Activated T-cell treated with anti-CD3 and anti-CD28 coated beads, Interleukin-2, amount 50 U/mL, for 72 hours (primary cell): ENCODE measurements at places on chromosomes 7 and 10. TPM values are rescaled to one million over a fixed set of nuclear protein-coding genes. Genes with fewer than 3 reads are reported as not detected.

DNA sequence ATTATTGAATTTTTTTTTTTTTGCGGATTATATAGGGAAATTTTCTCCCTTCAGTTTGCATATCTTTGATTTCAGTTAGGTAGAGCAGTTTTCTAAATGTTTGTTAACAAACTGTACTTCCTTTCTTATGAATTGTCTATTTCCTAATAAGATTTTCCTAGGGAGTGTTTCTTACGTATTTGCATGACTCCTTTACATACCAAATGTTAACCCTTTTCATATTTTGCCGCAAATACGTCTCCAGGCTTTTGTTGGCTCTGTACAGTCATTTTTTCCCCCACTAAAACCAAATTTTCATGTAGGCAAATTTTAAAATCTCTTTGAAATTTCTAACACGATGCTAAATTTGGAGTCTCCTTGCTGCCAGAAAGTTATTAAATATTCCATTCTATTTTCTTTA is 1.9 kb upstream of the FRAT2 start:
- no peak for DNase-seq

GRCh38 chr7:26937939-26938623 is 73.7 kb upstream of the SKAP2 start:
- no peak for DNase-seq

LIPM gene
- total RNA-seq = not detected

HTR7 gene
- 0.09 TPM for total RNA-seq

GRCh38 chr10:132066812-132067211 is 1.1 kb downstream of the JAKMIP3 start:
- DNase-seq = no peak

DNA sequence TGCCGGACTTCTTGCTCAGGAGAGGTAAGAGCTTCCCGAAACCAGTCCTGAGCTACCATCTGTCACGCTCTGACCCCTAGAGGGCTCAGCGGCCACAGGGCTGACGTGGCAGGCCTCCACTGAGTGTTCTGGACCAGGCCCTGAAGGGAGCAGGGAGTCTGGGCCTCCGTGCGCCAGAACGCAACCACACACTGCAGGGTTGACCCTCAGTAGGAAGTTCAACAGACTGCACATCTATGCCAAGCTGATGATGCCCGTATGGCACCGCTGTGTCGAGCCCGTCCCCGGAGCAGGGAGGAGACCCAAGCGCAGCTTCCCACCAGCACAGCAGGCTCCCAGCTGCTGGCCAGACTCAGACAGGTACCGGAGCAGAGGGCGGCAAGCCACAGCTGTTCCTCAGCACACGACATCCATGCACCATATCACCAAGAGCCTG is 39.2 kb downstream of the CAMK2B start:
- DNase-seq = no peak

STX1A gene
- total RNA-seq = 28.6 TPM

TEX47 gene
- not detected for total RNA-seq

- DNase-seq = peak; percentile 10
These were observed 13.7 kb downstream of the RAB19 start for GRCh38 chr7:140417456-140418155.

GRCh38 chr10:28250358-28250757 is 52.5 kb downstream of the MPP7 start:
- DNase-seq = no peak

- no peak for DNase-seq
These were observed 26.0 kb upstream of the MXI1 start for GRCh38 chr10:110181451-110181850.

DNA sequence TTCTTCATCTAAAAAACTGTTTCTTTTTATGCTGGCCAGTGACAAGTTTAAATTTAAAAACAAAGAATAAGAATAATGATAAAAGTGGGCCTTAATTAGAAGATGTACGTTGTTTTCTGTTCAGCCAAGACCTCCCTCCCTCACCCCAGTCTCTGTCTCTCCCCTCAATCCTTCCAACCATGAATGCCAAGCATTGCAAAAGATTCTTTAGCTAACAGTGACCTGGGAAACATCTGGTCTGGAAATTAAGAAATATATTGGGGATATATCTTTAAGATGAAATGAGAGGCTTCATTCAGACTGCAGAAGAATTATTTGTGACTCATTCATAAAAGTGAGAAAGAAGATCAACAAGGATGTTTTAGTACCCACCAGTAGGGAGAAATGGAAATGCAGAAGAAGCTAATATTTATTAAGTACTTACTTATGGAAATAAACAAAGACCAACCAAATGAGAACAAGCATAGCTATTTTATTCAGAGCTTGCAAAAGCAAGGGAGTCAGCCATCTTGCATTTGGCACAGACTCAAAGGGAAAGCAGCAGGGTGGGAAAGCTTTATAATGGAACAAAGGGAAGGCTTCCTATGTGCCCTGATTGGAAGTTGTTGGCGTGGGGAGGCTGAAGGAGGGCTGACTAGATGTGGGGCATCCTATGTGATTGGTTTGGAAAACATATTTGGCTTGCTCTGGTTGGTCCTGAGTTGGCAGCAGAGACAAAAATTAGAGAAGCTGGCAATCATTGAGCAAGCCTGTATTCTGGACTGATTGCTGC is 595.4 kb upstream of the GHITM start:
- DNase-seq = no peak

DNA sequence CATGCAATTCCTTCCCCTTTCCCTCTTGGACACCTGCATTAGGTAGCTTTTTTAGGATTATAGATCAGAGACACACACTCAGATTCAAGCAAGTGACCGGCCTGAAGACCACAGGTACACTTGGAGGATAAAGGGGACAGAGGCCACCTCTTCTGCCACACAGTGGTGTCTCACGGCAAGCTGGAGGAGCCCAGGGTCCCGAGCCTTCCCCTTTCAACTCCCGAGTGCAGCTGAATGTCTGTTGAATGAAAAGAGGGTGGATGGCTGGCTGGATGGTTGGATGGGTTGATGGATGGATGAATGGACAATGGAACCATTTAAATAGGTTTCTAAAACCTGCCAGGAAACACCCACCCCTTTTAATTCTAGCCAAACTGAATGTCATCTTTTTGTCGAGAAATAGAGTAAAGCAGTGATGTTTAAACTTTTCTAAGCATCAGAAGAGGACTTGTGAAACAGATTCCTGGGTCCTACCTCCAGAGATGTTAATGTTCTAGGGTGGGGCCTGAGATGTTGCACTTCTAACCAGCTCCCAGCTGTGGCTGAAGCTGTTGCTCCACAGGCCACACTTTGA is 49.2 kb upstream of the ZMIZ1 start:
- DNase-seq = no peak

DNA sequence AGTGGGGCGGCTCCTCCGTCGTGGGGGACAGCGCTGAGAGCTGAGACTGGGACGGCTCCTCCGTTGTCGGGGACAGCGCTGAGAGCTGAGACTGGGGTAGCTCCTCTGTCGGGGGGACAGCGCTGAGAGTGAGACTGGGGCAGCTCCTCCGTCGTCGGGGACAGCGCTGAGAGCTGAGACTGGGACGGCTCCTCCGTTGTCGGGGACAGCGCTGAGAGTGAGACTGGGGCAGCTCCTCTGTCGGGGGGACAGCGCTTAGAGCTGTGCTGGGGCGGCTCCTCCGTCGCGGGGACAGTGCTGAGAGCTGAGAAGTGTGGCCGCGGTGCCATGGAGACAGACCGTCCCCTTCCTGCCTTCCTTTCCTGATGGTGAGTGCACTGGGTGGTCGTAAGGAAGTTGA is 136.4 kb downstream of the DYNC2I1 start:
- DNase-seq = no peak

ASAH2 gene
- total RNA-seq = 0.60 TPM

- DNase-seq = no peak
These were observed 473.7 kb upstream of the PODXL start for GRCh38 chr7:132030086-132030568.

- DNase-seq = no peak
These were observed 185.2 kb downstream of the SLC25A13 start for GRCh38 chr7:96136600-96137239.

CPA2 gene
- not detected for total RNA-seq

DNA sequence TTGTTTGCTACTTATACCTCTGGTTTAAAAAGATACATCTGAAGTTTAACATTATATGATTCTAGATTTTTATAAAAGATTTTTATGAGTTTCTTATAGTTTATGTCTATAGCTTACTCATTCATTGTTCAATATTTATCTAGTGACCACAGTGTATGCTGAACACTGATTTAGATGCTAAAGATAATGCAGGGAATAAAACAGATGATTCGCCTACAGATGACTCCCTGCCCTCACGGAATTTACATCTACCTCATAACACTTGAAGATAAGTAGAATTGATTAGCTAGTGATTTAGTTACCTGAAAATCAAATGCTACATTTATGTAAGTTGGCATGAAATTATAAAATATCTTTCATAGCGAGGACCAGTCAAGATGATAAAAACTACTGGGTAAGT is 105.8 kb downstream of the HIPK2 start:
- DNase-seq = no peak

GRCh38 chr10:110701617-110701971 is 57.5 kb downstream of the RBM20 start:
- DNase-seq = no peak

DNA sequence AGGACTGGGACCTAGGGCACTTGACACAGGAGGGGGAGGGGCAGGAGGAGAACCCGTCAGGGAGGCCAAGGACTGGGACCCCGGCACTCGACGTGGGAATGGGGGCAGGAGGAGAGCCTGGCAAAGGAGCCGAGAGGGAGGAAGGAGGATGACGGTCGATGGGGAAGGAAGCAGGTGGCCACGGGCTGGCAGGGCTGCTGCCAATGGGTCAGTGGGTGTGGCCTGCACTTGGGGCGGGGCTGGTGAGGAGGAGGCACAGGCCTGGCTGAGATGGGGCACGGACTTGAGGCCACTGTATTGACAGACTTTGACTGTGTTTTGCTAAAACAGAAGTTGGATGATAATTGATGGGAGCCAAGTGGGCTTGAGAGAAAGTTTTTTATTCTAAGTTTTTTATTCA is 68.9 kb downstream of the RBM33 start:
- DNase-seq = no peak

GRCh38 chr7:154696556-154696955 is 306.4 kb downstream of the PAXIP1 start:
- no peak for DNase-seq

DNA sequence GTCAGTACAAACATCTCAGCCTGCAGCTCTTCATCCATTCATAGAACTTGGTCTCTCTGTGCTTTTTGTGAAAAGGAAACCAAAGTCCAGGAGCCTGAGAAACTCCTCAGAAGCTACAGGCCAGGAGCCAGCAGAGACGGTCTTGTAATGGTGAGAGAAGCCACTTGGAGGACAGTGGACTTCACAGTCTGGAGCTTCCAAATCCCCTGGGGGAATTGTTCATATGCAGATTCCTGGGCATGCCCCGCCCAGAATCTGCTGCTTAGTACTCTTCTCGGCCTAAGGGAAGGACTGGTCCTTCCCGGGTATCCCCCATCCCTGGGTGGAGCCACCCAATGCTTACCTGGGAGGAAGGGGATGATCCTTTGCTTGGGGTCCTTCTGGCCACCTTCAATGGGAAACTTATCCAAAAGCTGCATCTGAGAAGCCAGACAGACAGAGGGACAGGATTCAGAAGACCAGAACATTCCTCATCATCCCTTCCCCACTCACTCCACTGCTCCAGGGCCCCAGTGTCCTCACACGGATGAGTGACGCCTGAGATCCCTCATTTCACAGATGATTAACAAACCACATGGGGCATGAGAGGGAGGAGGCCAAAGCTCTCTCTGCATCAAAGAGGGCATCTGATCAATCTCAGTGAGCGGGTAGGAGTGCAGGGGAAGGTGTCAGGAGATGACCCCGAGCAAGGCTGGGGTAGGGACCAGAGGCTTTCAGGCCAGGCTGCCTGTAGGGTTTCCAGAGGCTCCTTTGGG is 88.4 kb downstream of the SH3PXD2A start:
- DNase-seq = no peak

GRCh38 chr10:133393401-133394063 is 425 bp upstream of the MTG1 start:
- DNase-seq = no peak

SLC16A12 gene
- not detected for total RNA-seq

DNA sequence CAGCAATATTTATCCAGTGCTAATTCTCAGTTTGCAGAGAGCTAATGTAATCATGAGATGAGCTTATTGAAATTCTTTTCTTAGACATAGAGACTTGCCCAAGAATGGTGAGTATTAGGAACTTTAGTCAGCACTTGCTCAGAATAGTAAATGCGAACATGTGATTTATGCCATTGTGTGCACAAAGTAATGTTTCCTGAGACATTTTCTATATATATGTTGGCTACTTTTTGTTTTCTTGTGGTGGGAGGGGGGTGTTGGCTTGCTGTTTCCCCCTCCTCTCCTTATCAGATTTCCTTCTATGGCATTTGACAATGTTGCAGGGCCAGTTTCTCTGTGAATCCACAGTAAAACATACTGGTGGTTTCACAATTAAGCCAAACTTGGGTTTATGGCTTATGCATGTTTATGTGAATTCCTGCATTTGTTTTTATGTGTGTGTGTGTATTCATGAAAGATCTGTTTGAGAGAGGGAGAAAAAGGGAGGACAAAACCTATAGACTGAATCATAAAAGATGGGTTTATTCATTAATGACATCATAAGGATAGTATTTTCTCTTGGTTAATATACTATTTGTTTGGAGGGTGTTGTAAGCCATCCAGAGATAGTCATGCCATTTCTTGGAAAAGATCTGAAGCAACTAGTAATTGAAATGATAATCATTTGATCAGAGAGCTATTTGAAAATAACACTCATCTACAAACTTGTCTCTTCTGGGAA is 36.3 kb downstream of the ARID5B start:
- peak; percentile 21 for DNase-seq

DNA sequence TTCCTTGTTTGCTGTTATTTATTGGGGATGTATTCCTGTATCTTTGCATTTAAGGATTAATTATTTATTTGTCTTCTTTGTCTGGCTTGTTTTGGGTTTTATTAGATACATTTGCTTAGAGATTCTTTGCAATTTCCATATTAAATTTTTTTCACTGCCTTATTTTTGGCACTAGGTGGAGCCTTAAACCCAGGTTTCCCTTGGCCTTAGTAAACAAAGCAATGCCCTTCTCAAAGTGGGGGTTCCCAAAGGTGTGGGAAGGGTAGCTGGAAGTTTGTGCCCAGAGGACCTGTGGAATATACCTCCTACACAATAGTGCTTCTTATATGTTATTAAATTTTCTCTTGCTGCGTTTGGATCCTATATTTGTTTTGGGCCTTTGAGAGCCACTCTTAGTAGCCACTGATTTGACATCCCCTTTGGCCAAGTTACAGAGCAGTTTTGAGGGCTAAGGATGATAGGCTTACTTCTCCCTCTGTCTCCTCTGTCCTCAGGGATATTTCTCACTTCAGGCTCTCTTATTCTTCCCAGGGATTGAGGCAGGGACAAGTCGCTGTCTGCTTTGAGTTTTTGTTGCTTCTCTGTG is 162.3 kb downstream of the ITGB1 start:
- no peak for DNase-seq

PIP gene
- not detected for total RNA-seq

EEPD1 gene
- 1.2 TPM for total RNA-seq

UNCX gene
- total RNA-seq = not detected

DNA sequence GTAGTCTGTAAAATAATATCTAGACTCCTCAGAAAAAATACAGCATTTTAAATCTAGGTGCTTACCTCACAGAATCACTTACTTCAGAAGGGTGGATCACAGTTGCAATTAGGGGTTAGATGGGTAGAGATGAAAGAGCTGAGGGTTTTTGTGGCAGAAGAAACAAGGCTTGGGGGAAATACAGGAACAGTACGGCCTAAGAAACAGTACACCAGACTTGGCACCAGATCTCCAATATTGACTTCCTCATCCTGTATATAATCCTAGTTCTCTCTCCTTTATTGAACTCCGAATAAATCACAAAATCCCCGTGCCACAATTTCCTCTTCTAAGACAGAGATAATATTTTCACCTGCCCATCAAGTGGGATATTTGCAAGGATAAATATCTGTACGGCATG is 14.3 kb downstream of the CEP41 start:
- DNase-seq = no peak

GRCh38 chr10:70695241-70696030 is 23.1 kb downstream of the ADAMTS14 start:
- DNase-seq = no peak
